ENCODE measurements at places on chromosomes 11 and 22.

- no peak for DNase-seq
Measured at GRCh38 chr11:10568486-10568941, at the start of gene LYVE1. TSS of gene LYVE1 (minus strand) at chr11:10568665. CDS start at chr11:10568532, 133 bp downstream.

DNA sequence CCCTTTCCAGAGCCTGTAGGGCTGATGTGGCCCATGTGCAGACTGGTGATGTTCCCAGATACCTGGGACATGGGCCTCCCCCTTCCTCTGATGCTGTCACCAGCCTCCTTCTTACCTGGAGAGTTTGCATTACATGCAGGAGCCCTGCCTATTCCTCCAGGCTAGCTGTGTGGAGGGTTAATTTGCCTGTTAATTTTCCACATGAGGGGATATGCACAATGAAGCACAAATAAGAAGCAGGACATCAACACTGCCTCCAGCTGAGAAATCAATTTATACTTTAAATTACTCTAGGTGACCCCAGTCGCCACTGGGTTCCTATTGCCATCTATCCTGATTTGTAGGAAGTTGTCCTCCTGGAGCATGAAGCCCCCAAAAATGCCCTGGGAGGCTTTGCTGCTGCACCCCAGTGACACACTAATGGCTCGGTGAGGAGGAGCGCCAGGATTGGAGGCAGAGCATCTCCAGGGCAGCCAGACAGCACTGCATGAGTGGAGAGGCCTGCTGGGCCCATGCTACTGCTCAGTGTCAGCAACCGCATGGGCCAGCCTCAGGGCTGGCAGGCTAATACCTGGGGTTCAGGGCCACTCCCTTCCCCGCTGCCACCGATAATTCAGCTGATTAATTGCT lies 101.6 kb upstream of the USP47 start:
- no peak for DNase-seq

GRCh38 chr11:65918211-65919140 lies at the start of gene C11orf68:
TSS of gene C11orf68 (minus strand) at chr11:65919062. CDS start at chr11:65919031, 31 bp downstream.
- no peak for DNase-seq

GRCh38 chr22:47686594-47687345 lies 924.3 kb downstream of the TBC1D22A start:
- DNase-seq, result no peak

GRCh38 chr11:115616971-115617370 lies 112.8 kb upstream of the CADM1 start:
- no peak for DNase-seq

DNA sequence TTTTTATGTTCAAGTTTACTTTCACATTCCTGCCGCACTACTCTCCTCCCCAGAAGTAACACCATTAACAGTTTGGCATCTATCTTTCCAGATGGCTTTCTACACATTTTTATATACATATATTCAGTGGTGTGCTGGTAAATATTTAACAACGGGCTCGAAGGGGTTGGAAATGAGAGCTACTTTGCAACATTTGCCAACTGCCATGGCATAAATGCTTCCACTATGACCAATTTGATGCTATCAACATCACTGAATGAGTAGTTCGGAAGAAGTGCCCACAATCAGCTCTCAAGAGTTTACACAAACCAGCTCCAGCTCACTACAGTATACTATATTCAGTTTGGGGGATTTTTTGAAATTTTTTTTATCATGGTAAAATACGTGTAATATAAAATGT lies 55.2 kb downstream of the RELT start:
- no peak for DNase-seq

- DNase-seq, result peak; percentile 41
Measured at GRCh38 chr11:33329705-33330329, 72.6 kb downstream of the HIPK3 start.

DNA sequence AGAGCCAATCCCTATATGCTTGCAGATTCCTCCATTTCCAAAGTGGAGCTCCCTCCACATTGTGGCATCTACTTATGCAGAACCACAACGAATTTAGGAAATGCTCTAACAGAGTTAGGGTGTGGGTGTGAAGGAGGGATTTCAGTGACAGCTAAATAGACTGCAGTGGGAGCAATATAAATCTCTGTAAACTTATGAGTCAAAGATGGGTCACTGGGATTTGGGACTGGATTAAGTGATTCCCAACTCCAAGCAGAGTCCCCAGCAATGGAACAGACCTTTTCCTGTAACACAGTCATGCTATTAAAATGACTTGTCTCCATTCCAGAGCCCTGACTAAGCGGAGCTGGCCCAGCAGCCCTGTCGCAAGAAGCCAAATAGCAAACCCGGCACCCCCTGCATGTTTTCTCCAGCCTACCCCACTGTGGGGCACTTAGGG lies 36.6 kb downstream of the RPL27A start:
- DNase-seq, result no peak

GRCh38 chr11:37558619-37559210 lies 960.7 kb upstream of the RAG2 start:
- no peak for DNase-seq

GRCh38 chr22:37529652-37530345 lies 10.6 kb upstream of the CARD10 start:
- DNase-seq, result no peak

DNA sequence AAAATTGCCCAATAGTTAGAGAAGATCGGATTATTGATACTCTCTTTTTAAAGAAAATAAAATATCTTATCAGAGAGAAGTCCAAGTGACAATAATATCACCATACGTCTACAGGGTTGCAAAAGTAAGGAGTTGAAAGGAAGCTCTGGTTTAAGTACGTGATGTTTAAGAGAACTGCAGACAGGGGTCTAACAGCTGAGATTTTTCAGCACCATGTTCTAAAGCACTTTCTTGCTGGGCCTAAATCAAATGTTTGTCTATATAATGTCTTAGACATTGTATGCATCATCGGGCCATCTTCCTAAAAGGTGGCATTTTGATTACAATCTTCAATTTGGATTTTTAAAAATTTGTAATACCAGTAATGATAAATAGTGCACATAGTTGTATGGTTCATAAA lies 133.3 kb downstream of the RRAS2 start:
- no peak for DNase-seq

GRCh38 chr11:66045177-66045639 lies 3.8 kb downstream of the GAL3ST3 start:
- DNase-seq, result peak; percentile 67

- DNase-seq, result no peak
Measured at GRCh38 chr11:9459667-9460321, 1.0 kb upstream of the ZNF143 start.

- no peak for DNase-seq
Measured at GRCh38 chr11:35909511-35910265, 34.2 kb upstream of the LDLRAD3 start.

- DNase-seq, result no peak
Measured at GRCh38 chr22:39306456-39307361, 12.7 kb downstream of the RPL3 start.

- peak; percentile 24 for DNase-seq
Measured at GRCh38 chr11:67117672-67118180, 1.3 kb upstream of the KDM2A start.

DNA sequence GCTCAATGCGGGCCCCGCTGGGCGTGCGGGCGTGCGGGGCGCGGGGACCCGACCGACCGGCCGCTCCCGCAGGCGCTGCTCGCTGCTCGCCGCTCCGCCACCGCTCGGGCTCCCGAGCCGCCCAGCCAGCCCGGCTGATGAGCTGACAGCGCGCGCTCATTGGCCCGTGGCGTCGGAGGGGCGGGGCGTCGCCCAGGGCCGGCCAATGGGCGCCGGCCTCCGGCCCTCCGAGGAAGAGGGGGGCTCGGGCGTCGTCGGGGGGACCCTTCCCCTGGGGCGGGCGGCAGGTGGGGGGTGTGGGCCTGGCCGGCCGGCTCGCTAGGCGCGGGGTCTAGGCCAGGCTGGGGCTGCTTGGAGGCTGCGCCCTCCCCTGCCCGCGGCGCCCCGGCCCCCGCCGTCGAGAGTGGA lies at the start of gene SCUBE1:
Gene SCUBE1, minus strand, starts transcription at position 111 of the 408 bp plus-strand sequence. CDS start 111 bp downstream, outside the sequence.
- DNase-seq, result peak; percentile 24

- no peak for DNase-seq
Measured at GRCh38 chr11:111086058-111086457, 159.5 kb upstream of the POU2AF2 start.

- DNase-seq, result peak; percentile 58
Measured at GRCh38 chr11:17504330-17505107, 27.9 kb upstream of the ABCC8 start.

DNA sequence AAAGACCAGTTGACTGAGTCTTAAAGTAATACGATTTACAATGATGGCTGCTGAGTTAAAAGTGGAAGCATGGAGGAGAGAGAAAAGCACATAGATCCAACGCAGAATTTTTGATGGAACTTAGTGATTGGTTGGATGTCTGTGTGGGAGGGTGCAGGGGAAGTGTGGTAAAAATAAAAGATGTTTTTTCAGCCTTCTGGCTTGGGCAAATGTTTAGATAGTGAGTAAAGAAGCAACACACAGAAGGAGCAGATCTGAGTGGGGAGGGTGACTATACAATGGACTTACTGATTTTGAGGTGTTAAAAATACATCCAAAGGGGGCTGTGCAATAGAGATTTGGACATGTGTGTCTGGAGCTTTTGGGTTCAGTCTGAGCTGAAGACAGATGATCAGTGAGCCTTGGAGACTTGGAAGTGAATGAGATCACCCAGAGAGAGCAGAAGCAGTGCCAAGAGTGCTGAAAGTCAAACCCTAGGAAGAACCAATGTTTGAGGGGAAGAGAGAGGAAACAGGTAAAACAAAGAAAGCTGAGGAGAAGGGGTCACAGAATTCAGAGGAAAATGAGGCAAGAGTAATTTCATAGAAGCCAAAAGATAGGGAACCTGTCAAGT lies 8.6 kb downstream of the GRIA4 start:
- DNase-seq, result no peak

GRCh38 chr22:41248314-41248713 lies 7.6 kb upstream of the CHADL start:
- DNase-seq, result no peak

GRCh38 chr11:44507896-44508445 lies 57.5 kb upstream of the CD82 start:
- no peak for DNase-seq

DNA sequence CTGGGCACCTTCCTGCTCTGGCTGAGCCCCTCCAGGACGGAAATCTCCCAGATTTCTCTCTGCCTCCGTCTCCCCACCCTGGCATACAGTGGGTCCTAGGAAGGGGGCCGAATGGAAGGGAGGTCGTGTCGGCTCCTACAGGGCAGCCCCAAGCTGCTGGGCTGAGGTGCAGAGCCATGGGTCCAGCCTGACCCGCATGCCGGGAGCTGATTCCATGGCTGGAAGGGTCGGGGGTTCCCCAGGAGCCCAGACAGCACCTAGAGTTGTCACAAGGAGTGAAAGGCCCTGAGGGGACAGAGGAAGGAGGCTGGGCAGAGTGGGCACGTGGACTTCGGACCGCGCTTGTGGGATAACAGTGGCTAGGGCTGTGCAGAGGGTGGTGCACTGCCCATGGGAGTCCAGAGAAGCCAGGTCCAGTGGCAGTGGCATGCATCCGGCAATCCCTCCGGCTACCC lies 16.5 kb downstream of the CCND1 start:
- DNase-seq, result no peak

DNA sequence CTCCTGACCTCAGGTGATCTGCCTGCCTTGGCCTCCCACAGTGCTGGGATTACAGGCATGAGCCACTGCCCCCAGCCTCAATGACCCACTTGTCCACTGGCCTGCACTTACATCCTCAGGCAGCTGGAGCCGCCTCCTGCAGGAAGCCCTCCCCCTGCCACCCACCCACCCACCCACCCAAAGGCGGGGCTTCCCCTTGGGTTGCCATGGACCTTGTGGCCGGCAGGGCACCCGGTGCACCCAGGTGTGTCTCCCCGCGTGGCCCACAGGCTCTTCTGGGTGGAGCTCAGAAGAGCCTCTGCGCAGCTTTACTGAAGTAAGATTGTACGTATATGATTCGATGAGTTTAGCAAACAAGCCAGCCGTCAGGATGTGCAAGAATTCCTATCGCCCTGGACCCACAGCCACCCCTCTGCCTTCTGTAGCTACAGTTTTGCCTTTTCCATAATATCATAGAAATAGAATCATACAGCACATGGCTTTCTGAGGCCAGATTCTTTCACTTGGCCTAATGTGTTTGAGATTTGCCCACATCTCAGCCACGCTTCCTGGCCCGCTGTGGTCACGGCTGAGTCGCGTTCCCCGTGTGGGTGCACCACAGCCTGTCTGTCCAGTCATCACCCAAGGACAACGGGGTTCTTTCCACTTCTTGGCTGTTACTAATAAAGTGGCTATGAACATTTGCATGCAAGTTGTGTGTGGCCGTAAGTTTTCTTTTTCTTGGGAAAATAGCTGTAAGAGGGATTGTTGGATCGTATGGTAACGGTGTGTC lies 5.3 kb upstream of the BRSK2 start:
- no peak for DNase-seq

- no peak for DNase-seq
Measured at GRCh38 chr22:29230972-29231875, 25.5 kb downstream of the EMID1 start.

DNA sequence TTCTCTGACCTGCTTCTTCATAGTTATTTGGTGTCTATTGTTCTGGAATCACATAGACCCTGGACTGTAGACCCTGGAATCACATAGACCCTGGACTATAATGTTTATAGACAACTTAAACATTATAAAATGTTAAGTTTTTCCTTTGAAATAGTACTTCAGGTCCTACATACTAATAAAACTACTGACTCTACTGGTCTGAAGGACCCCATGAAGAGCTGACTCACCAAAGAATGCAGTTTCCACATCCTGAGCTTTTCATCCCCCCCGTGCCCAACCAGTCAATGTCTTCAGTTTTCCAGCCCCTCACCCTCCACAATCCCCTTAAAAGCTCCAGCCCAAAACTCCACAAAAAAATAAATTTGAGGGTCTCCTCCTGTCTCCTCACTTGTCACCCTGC lies 6.6 kb upstream of the PLEKHA7 start:
- DNase-seq, result no peak

DNA sequence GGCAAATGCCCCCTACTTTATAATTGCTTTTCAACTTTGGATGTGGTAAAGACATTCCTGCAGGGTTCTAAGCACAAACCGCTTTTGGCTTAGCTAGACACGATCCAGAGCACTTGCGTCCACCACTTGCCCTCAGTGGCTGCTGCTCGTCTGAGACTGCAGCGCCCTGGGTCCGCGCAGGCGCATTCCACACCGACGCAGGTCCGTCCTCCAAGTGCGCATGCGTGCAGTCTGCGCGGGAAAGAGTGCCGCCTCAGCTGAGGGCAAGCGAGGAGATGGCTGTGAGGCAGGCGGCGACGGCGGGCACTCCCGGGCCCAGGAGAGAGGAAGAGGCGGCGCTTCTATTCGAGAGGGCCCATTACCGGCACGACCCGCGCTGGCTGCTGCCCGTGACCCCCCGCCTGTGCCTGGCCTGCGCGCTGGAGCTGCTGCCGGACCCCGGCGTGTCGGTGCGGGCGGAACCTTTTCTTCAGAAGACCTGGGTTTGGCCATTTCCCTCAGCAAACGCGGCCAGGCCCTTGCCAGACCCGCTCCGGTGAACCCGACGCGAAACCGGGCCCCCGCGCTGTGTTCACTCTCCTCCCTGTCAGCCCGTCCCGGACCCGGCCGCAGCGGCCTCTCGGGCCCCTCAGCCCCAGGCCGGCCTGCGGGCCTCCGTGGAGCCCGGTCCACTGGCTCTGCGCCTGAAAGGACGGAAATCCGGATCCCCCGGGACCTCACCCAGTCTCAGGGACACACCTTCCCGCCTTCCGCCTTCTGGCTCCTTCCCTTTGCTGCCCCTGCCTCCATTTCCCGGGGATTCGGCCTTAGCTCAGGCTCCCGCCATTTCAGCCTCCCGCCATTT lies at the start of gene MEI1:
Gene MEI1, plus strand, starts transcription at position 240 of the 844 bp plus-strand sequence. Its CDS starts 36 bp downstream, at position 276.
- DNase-seq, result peak; percentile 86
